Stimulated activated CD4-positive, alpha-beta T cell treated with anti-CD3 and anti-CD28 coated beads, Interleukin-4, amount 100 ng/mL, for 24 hours (primary cell): ENCODE measurements at places on chromosomes 4 and X.

- no peak for DNase-seq
These were observed 42.4 kb downstream of the KIAA0232 start for GRCh38 chr4:6824772-6825402.

DNA sequence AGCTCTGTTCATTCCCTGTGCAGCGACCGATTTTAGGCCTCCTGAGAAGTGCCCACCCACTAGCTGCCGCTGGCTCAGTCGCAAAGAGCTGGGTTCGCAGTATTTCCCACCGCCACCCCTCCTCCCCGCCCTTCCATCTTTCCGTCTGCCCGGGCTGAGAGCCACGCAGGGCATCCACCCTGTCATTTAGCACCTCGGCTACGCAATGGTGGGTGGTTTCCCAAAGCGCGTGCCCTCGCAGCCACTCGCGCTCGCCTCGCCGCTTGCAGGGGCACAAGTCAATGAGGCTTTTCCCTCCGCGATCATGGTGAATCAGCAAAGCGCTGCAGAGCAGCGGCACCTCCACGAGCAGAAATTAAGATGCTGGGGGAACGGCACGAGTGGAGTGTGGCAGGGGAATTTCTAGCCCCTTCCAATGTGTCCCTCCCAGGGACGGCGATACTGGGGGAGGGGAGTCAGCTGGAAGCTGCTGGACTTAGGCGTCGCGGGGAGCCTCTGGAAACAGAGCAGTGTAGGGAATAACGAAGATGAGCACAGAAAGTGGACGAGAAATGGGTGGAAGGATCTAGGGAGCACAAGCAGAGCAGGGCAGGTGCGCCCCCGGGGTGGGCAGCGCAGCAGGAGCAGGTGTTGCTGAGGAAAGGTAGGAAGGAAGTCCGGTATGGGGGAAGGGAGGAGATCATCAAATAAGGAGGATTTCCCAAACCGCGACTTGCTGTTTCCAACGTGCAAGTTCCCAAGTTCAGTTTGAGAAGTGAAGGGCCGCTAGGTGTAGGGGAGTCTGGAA lies 2.4 kb upstream of the PTCHD1 start:
- no peak for DNase-seq

GRCh38 chrX:15173411-15173810 lies 96.5 kb downstream of the ASB9 start:
- no peak for DNase-seq

- no peak for DNase-seq
These were observed 97.8 kb downstream of the WFS1 start for GRCh38 chr4:6367371-6367851.

GRCh38 chr4:118087366-118087765 lies 53.1 kb downstream of the NDST3 start:
- DNase-seq: no peak

DNA sequence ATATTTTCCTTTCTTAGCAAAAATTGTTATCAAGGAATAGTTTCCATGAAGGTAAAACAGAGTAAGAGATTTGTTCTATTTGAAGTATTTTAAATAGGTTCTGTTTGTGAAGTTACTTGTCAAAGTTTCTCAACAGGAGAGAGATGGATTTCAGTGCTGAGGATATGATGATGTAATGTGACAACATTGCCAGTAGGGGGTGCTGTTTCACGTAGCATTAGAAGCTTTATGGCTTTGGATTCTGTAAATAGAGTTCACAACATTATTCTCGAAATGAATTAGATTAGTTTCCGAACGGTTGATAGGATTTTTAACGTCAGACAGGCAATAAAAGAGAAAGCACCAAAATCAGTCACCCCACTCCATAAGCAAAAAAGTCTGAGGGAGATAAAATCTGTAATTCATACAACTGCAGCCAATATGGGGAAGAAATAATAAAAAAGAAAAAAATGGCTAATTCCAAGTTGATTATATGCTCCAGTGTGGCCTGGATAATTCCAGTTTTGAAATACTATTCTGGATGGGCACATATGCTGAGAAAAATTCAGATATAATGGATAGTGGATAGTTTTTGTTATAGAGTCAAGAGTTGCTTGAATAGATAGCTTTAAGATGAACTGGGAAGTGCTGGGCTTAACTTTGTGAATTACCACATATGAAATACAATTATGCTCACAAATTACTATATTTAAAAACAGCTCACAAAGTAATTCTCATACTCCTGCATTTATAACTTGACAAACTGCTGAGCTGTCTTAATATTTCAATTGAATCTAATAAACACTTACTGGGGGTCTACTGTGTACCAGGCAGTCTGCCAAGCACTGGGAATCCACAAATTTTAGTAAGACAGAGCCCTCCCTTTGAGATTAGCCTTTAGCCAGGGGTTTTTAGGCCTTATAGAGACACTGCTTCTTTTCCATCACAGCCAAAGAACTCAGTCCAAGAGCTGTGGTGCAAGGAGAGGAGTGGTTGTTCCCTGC lies 109.1 kb downstream of the GPAT3 start:
- peak; percentile 54 for DNase-seq

GRCh38 chrX:40173143-40174000 lies 75.6 kb upstream of the BCOR start:
- no peak for DNase-seq
